ENCODE measurements at places on chromosomes 5 and 9.

GRCh38 chr5:1507961-1508658 lies 15.7 kb downstream of the LPCAT1 start:
- no peak for DNase-seq

GRCh38 chr5:132764671-132765238 lies 12.3 kb downstream of the SEPTIN8 start:
- DNase-seq = no peak

DNA sequence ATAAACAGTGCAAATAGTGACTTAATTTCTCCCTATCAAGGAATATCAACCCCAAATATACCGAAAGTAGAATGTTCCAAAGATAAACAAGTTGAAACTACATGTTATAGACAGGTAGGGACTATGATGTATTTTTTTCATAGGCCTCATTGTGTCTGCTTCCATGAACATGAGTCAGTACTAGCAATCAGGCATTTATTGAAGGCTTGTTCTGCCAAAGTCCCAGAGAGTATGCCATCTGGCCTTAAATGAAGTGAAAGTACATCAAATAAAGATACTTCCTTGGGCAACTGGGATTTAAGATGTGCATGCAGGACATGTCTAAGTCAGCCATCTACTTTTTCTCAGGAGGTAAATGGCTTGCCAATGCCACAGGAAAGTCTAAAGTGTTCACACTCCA lies 6.5 kb downstream of the GHR start:
- no peak for DNase-seq

DNA sequence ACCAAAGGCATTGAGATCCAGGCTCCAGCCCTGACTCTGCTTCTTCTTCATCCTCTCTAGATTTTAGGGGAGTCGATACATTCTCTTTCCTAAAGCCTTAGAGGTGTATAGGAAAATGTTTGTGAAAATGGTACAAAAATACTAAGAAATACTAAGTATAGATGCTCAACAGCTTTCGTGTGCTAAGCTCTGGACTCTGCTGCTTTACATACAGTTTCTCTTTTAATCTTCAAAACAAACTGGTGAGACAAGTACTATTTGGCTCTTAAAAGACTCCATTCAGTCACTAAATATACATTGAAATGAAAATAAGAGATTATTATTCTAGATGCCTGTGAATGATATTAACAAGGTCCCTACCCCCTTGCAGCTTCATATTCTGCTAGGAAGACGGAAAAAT lies 174.5 kb upstream of the TRPM3 start:
- DNase-seq = no peak

DNA sequence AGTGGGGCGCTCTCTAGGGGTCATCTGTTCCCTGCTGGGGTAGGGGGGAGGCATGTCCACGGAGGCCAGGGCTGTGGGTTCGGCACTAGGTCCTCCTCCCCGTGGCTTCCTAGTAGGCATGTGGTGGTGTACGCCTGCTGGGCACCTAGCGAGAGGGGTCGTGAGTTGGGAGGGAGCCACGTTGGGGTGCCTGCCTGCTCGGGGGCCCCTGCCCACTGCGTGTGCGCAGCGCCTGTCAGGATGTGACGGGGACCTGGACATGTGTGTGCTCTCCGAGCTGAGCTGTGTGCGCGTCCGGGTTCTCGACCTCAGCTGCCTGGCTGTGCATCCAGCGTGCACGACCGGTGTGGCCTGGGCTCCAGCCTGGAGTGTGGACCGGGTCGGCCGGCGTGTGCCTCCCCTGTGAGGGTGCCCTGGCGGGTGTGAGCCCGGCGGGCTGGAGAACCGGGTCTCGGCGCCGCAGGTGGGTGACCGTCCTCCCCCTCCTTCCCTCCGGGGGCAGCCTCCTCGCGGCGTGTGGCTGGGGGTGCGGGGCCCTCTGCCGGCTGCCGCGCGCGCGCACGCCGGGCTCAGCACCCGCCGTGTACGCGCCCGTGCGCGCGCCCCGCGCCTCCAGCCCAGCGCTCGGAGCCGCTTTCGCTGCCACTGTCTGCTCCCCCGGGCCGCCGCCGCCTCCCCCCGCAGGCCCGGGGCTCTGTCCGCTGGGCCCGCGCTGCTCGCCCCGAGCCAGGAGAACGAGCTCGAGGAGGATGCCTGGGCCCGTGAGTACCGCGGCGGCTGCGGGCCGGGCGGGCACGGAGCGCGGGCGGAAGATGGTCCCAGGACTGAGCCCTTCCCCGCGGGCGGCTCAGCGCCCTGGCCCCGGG lies at the start of gene PRR7:
TSS of gene PRR7 (plus strand) at position 615 of the 866 bp plus-strand sequence. CDS start 8,254 bp downstream, outside the sequence.
- DNase-seq = no peak

GRCh38 chr5:112366987-112367386 lies 52.1 kb downstream of the EPB41L4A start:
- peak; percentile 39 for DNase-seq

- no peak for DNase-seq
Observed at GRCh38 chr5:143471041-143471509, 67.6 kb upstream of the NR3C1 start.

- DNase-seq = no peak
Observed at GRCh38 chr9:122204055-122204454, 24.7 kb downstream of the LHX6 start.

DNA sequence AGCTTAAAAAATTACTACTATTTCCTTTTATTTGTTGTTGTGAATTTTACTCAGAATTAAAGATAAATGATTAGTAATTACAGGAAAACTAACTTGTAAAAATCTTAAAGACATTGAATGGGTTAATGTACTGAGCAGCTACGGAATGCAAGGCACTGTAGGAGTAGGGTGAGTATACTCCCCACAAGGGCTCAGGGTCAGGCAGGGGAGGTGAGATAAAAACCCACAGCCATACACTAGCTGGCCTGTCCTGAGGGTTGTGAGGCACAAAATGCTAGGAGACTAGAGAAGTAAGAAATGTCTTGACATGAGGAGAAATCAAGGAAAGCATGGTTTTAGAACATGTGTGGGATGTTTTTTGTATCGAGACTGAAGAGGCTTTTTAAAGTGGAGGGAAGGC lies 13.4 kb downstream of the ZBED3 start:
- no peak for DNase-seq

DNA sequence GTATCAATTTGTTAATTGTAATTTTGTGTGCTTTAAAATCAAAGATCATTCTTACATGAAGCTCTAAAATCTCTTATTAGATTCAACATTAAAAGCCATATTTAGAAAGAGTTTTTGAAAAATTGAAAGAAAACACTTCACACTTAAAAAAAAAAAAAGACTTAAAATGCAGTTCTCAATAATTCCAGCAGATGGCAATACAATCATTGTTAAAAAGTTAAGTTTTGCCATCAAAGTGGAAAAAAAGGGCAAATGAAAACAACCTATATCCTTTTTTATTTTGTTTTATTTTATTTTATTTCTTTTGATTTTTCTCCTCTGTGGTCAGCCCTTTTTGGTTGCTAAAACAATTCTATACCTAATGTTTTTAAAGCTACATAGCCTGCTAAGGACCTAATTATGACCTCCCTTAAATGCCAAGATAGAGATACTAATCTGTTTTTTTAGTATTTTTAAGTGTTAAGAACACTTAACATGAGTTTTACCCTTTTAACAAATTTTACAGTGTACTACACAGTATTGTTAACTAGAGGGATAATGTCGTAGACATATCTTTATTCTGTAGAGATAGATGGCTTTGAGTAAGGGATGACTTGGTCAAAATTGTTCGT lies 154.2 kb upstream of the DAB2 start:
- DNase-seq = no peak

- DNase-seq = no peak
Observed at GRCh38 chr9:113205432-113205831, 15.6 kb downstream of the FKBP15 start.

GRCh38 chr5:33583332-33583731 lies 142.6 kb downstream of the TARS1 start:
- DNase-seq = no peak

DNA sequence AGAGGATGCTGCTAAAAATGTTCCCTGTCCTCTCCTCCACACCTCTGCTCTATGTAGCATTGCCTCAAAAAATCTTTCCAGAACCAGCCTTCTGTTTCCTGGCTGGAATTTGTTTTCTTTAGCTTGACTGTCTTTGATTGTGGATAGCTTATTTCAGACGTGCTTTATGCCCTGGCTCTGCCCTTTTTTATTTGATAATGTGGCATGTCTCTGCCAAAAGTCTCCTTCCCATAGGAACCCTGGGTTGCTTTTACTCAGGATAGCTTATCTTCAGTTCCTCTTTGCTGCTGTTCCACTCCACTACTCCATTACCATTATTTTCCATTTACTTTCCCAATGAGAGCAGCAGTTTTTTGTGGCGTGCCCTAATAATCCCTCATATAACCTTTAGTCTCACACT lies 885 bp upstream of the TMEM252 start:
- no peak for DNase-seq

DNA sequence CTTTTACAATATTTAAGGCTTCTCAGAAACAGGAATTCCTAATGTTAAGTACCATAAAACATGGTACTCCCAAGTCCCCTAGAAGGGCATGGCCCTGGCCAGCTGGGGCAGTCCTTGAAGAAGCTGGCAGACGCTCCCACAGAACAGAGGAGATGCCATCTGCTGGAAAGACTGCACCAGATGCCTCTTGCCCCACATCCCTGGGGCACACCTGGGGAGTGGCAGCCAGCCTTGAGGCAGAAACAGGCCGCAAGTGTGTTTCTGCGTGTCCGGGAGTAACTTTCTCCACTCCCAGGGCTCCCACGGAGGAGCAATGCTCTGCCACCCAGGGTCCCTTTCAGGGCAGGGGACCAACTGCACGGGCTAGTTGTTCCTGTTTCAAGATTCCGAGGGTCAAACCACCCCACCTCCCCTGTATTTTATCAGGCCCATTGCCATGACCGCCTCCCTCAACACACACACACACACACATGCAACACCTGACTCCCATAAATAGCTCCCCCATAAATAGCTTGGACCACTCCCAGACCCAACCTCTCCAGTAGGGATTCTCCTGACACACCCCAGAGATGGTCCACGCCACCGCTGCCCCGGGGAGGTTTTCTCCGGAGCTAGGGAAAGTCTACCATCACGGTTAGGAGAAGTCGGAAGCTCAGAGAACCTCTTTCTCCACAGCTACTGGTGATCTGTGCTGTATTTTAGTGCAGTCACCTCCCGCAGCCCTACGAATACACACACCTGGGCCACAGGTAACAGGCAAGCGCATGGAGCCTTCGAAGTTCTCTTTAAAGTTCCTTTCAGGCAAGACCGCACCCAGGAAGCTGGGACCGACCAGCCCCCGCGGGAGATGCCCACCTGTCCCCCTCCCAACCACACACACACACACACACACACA lies 1.5 kb downstream of the SPOCK1 start:
- DNase-seq = no peak

- DNase-seq = no peak
Observed at GRCh38 chr5:173786286-173787187, 101.6 kb upstream of the CPEB4 start.

GRCh38 chr9:92508018-92508820 lies 25.9 kb upstream of the ASPN start:
- DNase-seq = no peak

GRCh38 chr5:103706939-103707682 lies 144.5 kb upstream of the NUDT12 start:
- no peak for DNase-seq

- no peak for DNase-seq
Observed at GRCh38 chr5:110817459-110817858, 78.7 kb downstream of the SLC25A46 start.

DNA sequence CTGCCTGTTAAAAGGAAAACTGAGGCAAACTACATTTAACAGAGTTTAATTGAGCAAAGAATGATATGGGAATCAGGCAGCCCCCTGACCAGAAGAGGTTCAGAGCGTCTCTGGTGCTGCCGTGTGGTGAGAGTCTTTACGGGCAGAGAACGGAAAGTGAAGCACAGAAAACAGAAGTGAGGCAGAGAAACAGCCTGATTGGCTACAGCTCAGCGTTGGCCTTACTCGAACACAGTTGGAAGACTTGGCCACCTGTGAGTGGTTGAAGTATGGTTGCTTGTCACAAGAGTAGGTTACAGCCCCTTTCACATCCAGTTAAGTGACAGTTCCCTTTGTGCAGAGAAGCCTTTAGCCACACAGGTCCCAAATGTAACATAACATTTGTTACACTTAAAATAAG lies 16.9 kb upstream of the FBP1 start:
- DNase-seq = no peak

GRCh38 chr5:35152733-35153132 lies 77.6 kb downstream of the PRLR start:
- no peak for DNase-seq

DNA sequence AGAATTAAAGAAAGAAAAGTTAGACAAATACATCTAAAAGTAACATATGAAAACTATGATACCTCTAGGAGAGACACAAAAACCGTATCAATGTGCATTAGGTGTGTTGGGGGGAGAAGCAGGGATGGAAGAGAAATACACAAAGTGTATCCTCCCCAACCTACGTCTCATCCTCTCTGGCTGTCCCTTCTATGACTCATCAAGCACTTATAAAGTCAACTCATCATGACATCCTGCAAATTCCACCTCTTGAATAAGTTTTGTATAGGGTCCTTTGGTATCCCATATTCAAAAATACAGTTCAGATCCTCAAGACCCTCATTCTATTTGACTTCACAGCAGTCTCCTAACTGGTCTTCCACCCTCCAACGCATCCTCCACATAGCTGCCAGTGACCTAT lies 917.6 kb upstream of the DMAC1 start:
- DNase-seq = no peak

GRCh38 chr5:1111241-1111726 lies 579 bp downstream of the SLC12A7 start:
- DNase-seq = no peak

DNA sequence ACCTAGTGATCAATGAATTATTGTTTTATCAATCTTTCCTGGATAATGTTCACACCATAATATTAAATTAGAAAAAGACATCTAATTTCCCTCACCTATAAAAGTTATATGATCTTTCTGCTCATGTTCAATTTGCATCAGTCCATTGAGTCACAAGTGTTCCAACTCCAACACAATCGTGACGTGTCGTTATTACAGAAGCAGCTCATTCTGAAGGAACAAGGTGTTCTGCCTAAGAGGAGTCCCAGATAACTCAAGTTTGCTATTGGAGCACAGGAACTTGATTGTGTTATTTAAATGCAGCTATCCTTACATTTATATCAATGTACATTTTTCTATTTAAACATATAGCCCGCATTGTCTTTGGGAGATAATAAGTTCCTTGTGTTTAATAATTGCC lies 30.6 kb downstream of the ATPSCKMT start:
- DNase-seq = no peak

GRCh38 chr5:179526978-179527377 lies 23.4 kb upstream of the RUFY1 start:
- no peak for DNase-seq

DNA sequence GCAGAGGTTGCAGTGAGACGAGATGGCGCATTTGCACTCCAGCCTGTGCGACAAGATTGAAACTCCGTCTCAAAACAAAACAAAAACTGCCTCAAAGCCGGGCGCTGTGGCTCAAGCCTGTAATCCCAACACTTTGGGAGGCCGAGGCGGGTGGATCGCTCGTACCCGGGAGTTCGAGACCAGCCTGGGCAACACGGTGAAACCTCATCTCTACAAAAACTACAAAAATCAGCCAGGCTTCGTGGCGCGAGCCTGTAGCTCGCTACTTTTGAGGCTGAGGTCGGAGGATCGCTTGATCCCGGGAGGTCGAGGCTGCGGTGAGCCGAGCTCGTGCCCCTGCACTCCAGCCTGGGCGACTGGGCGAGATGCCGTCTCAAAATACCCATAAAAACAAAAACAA lies 988 bp downstream of the GFM2 start:
- DNase-seq = no peak

GRCh38 chr5:100623719-100624118 lies 88.5 kb downstream of the FAM174A start:
- DNase-seq = peak; percentile 14

GRCh38 chr5:132281856-132282614 lies 12.2 kb upstream of the SLC22A4 start:
- DNase-seq = no peak

GRCh38 chr9:115133649-115134048 lies 15.7 kb upstream of the TNC start:
- DNase-seq = no peak
